Amniotic stem cell (primary cell): ENCODE measurements at places on chromosomes 5 and 9.

- DNase-seq: no peak
Observed at GRCh38 chr5:179679014-179679674, 1.7 kb downstream of the CBY3 start.

DNA sequence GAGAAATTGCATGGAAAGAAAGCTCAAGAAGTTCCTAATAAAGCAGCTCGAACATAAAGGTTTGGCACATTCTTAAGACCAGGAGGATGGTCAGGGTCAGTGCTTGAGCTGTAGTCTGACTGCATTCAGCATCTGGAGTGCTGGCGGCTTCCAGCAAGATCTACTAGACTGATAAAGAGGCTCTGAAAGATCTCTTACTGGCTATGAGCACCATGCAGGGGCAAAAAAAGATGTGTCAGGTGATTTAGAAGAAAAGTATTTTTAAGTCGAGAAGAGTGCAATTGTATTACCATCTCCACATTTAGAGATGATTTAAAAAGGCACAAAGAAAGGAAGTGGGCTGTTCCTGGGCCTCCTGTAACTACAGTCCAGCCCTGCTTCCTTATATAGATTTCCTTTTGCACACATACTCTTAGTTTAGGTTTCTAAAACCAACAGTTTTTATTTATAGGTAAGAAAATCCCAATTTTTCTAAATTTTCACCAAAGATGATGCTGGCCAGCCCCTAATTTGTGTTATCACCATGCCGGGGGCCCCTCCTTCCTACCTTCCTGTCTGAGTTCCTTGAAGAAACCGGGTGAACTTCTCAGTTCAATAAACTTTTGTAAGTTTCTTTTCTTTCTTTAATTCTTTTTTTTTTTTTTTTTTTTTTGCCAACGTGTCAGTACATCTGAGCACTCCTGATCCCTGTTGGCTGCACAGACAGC, 65.9 kb upstream of the PLPP1 start:
- DNase-seq: no peak

- no peak for DNase-seq
Observed at GRCh38 chr5:132418881-132419280, 49.4 kb downstream of the SLC22A5 start.

- no peak for DNase-seq
Observed at GRCh38 chr5:143796125-143796524, 15.8 kb upstream of the HMHB1 start.

- no peak for DNase-seq
Observed at GRCh38 chr9:97487107-97487506, 14.4 kb upstream of the TMOD1 start.

DNA sequence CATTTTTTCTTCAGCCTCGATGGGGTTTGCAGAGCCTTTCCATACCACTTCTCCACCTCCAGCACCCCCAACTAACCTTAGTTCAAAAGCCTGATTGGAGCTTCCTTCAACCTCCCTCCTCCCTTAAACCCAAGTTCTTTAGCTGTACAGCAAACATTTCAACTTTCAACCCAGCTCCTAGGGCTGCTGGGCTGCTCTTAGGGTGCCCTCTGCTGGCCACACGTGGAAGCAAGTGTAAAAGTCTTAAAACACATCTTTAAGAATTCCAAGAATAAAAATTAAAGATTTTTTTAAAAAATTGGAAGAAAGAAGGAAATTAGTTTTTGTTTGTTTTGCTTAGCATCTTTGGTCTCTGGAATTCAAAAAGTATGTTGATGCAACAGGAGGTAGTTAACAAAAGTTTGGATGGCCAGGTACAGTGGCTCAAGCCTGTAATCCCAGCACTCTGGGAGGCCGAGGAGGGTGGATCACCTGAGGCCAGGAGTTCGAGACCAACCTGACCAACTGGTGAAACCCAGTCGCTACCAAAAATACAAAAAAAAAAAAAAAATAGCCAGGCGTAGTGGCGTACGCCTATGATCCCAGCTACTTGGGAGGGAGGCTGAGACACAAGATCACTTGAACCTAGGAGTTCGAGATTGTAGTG, 15.5 kb upstream of the HSD17B3 start:
- DNase-seq: no peak

DNA sequence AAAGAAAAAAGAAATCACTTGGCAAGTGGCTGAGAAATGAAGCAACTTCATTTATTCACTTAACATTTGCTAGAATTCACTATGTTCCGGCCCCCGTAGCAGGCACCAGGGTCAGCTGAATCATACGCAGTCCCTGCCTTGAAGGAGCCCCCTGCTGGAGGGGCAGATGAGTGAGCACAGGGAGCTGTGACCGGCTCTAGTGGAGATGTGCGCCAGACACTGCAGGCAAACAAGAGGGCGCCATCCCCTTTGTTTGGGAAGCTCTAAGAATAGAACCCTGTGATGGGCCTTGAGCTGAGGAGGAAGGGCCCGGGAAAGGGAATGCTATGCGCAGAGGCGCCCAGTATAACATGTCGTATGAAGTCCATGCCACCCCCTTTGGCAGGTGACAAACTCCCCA, 20.2 kb upstream of the RPL26L1 start:
- no peak for DNase-seq

DNA sequence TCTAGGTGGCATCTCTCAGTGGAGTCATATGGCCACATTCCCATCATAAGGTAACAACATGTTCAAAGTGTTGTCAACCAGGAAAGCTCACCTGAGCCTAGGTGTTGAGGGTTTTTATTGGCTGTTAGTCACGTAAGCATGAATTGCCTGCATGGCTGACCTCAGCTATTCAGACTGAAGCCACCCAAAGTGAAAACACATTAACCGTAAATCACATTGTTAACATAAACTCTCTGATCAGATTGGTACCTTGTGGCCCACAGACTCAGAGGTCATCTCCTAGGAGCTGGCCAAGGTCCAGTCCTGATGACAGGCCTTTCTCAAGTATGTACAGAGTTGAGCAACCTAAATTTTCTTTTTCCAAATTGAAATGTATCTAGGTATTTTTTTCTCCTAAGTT, 26.7 kb downstream of the SRFBP1 start:
- no peak for DNase-seq

- DNase-seq: no peak
Observed at GRCh38 chr9:120980951-120981350, 54.4 kb upstream of the TRAF1 start.

- no peak for DNase-seq
Observed at GRCh38 chr9:78144663-78145377, 91.1 kb upstream of the CEP78 start.

GRCh38 chr9:91084896-91085516, 276.7 kb downstream of the AUH start:
- no peak for DNase-seq
